ENCODE measurements at places on chromosomes 7 and 10.

DNA sequence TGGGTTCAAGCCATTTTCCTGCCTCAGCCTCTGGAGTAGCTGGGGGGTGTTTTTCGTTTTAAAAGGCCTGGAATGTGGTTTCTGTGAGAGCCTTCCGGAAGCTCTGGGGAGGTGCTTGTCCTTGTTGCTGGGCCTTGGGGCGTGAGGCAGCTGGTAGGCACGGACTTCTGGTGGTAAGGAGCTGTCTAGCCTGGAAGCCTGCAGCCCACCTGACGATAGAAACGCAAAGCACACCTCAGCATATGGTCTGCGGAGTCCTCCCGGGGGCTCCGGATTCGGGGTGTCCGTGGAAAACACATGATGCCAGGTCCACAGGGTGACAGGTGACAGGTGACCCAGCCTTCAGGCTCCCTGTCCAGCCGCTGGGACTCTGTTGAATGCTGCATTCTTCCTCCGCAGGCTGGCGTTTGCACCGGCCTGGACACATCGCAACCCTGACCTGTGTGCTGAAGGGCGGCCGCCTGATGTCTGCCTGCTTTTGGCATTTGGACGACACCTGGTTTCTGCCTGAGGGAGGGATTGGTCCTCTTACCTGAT, 37.3 kb downstream of the INPP5A start:
- DNase-seq = no peak

DNA sequence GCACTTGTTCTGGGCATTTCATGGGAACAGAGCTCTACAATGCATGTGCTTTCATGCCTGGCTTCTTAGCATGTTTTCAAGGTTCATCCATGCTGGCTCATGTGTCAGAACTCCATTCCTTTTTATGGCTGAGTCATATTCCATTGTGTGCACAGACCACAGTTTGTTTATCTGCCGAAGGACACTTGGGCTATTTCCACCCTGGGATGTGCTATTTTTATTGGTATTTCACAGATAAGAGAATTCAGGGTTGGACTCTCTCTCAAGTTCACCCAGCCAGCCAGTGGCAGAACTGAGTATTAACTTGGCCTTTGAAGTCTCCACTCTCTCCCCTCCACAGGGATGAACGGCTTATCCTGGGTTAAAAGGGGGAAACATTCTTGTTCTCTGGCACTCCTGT, 190.7 kb upstream of the GPR26 start:
- DNase-seq = no peak

- DNase-seq = no peak
Observed at GRCh38 chr7:571096-571717, 51.6 kb upstream of the PDGFA start.

DNA sequence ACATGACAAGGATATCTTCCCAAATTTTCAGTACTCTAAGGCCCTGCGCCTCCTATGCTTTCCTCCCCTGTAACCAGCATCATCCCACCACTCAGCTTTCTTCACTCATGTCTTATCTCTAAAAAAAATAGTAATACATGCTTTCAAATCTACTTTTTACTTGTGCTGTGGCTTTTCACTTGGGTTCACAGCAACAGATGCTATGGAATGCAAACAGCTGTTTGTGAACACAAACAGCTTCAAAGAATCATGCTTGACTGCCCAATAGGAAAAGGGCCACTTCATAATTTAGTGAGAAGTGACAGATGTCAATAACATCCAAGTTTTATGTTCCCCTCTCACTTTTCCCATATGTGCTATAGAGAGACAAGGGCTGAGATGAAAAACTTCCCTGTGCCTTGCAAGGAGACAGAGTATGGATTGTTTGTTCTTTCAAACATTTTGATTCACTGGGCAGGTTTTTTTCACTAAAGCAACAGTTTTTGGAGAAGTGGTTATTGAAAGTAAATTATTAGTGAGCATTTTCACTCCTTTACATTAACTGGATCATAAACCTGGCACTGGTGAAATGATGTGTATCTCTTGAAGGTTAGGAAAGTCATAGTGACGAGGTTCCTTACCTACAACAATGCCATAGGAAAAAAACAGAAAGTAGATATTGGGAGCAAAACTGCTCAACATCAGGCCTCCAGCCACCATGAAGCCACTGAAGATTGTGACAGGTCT, 37.3 kb downstream of the SLC16A9 start:
- DNase-seq = no peak

- DNase-seq = no peak
Observed at GRCh38 chr7:69919426-69920111, 321.3 kb downstream of the AUTS2 start.

DNA sequence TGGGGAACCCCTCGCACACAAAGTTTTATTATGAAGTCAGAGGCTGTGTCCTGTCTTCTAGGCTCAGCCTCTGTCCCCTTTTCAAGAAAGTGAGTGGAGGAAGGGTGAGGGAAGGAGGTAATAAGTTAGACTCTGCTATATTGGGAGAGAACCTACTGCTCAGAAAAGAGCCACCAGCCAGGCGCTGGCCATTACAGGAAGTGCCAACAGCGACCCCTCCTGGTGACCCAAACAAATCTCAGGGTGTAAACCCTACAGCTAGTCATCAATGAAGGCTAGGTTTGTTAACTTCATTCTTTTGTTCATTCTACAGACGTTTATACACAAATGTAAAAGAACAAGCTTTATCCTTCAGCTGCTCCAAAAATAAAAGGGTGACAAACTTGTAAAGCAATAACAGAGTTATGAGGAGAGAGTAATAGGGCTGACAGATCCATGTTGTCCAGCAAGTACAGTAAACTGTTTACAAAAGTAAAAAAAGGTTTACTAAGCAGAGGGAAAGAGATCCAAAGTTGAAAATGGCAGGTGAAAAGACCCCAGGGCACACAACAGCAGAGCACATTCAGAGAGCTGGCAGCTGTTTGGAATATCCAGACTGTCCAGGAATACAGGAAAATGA, 82.7 kb downstream of the FAM204A start:
- no peak for DNase-seq

DNA sequence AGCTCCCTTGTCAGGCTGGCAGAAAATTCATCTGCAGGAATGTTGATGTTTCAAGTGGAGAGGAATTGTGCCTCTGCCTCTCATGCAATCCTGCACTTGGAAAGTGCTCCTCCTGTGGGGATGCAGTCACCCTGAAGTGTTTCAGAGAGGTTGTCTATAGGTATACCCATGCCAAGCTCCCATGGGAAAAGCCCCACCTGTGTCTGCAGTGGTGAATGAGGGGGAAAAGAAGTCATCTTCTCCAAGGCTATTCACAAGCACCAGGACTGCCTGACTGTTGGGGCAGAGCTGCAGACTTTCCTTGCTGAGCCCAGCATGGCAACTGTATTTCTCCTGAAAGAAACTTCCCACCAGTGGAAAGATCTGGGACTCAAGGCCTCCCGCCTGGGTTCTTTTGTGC, 35.5 kb downstream of the GPR22 start:
- DNase-seq = no peak

GRCh38 chr7:115558161-115558560, 472.4 kb downstream of the TFEC start:
- DNase-seq = no peak

DNA sequence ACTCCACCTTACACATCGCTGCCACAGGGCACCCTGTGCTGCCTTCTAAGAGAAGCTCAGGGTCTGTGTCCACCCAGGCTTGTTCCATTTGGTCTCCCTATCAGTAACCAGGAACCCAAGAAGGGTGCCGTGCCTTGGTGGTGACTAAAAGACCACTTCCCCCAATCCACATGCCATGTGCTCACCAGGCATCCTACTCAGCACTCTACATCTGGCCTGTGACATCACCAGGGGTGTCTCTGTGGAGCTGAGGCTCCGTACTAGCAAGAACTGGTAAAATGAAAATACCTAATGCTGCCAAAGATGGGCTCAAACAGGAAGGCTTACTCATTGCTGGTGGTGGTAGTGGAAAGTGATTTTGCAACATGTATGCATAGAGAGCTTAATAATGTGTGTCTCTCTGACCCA, 19.0 kb upstream of the C10orf71 start:
- DNase-seq = no peak

- no peak for DNase-seq
Observed at GRCh38 chr7:22174574-22174953, 182.4 kb downstream of the RAPGEF5 start.

- no peak for DNase-seq
Observed at GRCh38 chr7:55569797-55570196, 2.5 kb downstream of the VOPP1 start.

DNA sequence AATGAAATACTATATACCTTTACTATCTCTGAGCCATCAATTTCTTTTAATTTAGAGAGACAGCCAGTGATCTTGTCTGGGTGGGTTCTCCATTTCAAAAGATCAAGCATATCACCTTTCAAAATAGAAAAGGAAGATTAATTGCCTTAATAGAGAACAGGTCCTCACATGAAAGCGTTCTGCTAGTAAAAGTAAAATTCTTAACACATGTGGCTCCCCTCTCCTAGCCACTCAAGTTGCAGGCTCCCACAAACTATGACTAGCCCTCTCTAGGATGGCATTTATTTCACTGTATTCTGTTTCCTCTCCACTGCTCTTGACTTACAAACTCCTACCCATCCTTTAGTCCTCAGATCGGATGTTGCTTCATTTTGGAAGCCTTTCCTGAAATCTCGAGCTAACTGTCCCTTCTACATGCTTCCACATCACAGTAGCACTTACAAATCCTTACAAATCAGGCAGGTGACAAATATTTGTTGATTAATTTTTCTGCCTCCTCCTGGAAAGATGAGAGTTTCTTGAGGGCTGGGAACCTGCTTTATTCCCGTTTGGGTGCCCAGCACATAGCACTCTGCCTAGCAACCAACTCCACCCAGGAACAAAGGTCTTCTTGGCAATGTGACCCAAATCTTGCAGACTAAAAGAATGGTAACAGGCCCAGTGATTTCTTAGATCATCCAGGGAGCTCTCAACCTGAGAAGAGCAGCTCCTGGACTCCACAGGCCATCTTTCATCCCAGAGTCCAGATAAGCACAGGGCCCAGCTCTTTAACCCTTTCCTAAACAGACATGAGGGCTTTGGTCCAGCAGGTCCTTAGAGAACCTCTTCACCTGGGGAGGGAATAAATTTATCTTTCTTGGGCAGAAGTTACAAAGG, 310.4 kb upstream of the IMMP2L start:
- DNase-seq = no peak

GRCh38 chr7:12581897-12582296, 11.4 kb downstream of the SCIN start:
- DNase-seq = no peak

DNA sequence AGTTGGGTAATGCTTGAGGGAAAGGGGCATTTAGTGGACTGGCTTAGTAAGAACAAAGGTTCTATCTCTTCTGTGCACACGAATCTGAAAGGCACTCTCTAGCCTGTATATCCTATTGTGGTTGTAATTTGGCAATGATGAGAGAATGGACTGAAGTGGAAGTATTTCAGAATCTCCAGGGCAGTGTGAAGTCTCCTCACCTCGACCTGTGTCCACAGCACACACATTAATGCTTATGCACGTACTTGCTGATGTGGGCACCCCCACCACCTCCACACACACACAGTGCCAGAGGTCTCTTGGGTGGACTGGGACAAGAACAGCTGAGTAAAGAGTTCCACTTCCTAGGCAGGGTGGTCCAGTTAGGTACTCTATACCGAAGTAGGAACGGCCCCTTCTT, 6.9 kb downstream of the SMC3 start:
- no peak for DNase-seq

DNA sequence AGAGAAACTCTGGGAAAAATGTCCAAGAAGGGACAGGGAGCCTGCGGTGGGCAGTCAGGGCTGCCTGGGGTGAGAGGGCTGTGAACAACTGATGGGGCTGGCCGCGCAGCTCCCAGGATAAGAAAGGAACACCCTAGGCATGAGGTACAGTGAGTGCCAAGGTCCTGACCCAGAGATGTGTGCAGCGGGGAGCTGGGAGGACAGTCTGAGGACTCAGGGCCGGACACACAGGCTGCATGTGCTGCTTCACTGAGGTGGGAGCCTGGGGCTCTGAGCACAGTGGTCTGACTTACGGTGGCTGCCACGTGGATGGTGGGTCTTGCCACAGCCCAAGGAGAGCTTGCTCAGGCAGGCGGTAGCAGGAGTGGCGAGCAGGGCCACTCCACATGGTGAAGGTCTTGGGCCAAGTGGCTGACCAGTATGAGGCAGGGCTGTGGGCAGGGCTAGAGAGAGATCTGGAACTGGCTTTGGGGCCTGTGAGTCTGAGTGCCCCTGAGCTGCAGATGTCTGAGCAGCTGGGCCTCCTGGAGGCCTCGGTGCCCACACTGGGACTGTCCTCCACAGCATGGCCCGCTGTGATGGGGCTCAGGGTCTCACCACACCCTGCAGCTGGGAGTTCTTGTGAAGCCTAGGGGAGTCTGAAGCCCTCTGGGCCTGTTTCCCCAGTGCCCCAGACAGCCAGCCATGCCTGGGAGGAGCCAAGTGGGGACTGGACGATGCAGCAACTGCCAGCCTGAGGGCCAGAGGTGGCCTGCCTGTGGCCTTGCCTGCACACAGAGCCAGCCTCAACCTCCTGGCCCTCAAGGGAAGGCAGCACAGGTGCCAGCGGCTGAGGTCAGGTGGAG, 60.3 kb downstream of the RASGEF1A start:
- DNase-seq = no peak

GRCh38 chr10:103855424-103855823, at the start of gene SH3PXD2A:
Gene SH3PXD2A, minus strand, starts transcription at chr10:103855576. Its CDS starts 310 bp downstream, at chr10:103855266.
- DNase-seq = no peak

GRCh38 chr7:7051206-7051877, 131.0 kb upstream of the C1GALT1 start:
- DNase-seq = no peak

DNA sequence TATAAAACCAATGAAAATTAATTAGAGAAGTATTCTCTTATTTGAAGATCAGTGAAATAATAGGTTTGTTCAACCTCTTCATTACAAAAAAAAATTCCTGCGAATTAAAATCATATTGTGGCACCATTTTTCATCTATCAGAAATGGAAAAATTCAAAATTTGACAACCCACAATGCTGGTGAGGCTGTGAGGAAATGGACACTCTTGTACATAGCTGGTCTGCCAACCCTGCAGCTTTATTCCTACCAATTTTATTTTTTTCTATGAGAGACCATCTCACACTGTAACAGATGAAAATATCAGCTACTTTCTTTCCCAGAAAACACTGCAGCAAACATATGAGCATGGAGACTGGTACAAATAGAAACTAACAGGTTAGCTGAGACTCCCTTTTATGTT, 208.8 kb upstream of the SEMA3E start:
- no peak for DNase-seq

- no peak for DNase-seq
Observed at GRCh38 chr10:91860885-91861284, 48.4 kb downstream of the FGFBP3 start.
